ENCODE measurements at places on chromosomes 11 and 22.
A peak's percentile ranks its signal among the peaks of the same experiment; 100 is the strongest.

DNA sequence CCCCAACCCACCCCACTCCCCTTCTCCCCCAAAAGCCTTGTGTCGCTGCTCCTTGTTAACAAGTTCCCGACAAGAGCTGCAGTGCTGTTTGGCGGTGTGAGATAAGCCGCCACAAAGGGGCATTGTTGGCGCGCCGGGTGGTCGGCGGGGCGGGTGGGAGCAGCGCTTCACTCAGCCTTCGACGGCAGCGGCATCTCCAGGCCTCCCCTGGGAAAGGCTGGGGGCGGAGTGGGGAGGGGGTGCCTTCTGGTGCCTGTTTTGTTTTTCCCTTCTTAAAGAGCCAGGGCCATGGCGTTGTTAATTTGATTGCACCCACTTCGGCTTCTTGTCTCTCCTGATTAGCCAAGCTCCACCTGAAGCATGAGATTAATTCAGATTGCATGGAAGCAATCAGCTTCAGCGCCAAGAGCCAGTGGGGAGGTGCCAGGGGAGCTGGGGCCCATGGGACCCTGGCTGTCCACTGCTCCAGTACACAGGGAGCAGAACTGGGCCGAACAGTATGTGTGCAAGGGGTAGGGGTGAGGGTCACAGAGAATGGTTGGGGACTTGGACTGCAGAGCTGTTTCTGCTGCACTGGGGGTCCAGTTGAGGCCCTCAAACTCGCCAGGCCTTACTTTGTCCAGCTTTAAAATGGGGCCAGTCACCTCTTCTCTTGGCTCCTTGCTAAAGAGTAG is 165.1 kb downstream of the CEP164 start:
- DNase-seq: no peak

- no peak for DNase-seq
Observed at GRCh38 chr11:1553808-1554594, 18.1 kb downstream of the DUSP8 start.

GRCh38 chr11:123483058-123483457 is 53.0 kb downstream of the GRAMD1B start:
- peak; percentile 70 for DNase-seq

DNA sequence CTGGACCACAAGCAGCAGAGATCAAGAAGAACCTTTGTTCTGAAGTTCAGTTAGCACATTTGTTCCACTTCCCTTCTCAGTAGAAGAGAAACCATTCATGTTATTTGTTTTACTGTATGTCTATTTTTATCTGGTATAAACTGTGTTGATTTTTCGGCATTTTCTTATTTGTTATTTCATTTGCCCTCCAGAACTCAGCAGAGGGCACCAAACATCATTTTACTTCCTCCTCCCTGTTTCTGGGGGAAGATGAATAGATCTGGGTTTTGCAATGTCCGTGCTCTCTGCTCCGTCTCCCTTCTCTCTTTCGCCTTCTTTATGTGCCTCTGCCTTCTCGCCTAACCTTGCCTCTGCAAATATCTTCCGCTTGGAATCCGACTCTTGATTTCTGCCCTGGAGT is 366.9 kb downstream of the NTM start:
- no peak for DNase-seq

DNA sequence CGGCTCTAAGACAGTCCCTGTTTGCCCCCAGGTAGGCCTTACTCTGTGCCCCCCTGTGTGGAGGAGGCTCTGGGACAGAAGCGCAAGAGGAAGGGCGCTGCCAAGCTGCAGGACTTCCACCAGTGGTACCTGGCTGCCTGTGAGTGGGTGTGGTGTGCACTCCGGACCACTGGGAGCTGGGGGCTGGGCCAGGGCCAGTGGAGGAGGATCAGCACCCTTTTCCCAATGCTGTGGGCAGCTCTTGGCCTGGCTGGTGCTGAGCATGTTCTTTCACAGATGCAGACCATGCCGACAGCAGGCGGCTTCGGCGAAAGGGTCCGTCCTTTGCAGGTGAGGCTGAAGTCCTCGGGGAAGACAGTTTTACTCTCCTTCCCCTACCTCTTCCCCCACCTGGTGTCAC is 3.7 kb downstream of the SCO2 start:
- no peak for DNase-seq

- DNase-seq: peak; percentile 18
Observed at GRCh38 chr11:72584293-72584938, 89.8 kb downstream of the PDE2A start.

GRCh38 chr22:26426924-26427323 is 2.1 kb upstream of the ASPHD2 start:
- DNase-seq: no peak

DNA sequence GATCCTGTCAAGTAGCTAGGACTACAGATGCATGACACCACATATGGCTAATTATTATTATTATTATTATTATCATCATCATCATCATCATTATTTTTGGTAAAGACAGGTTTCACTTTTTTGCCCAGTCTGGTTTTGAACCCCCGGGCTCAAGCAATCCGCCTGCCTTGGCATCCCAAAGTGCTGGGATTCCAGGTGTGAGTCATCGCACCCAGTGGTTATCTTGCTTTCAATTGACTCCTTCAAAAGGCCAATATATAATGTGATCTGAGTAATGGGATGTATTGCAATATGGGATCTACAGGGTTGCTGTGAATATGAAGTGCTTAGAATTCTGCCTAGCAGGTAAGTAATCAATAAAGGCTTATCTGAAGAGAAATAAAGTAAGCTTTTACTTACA is 221.2 kb downstream of the SBF2 start:
- peak; percentile 35 for DNase-seq

- peak; percentile 24 for DNase-seq
Observed at GRCh38 chr11:35815556-35816315, 128.1 kb upstream of the LDLRAD3 start.

DNA sequence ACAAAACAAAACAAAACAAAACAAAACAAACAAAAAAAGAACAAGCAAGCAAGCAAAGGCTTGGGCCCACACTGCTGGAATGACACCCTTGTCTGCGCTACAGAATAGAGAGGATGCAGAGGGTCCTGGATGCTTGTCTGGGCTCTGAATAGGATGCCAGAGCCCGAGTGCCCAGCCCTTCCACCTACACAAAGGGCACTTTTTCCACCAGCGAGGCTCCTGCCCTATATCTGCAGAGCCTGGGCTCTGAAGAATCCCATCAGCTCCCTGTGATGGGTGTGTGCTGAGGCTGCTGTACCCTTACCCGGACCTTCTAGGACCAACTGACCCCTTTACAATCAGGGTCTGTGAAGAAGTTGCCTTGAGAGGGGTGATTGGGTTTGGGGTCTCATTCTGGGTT is 221.2 kb downstream of the DSCAML1 start:
- DNase-seq: no peak

DNA sequence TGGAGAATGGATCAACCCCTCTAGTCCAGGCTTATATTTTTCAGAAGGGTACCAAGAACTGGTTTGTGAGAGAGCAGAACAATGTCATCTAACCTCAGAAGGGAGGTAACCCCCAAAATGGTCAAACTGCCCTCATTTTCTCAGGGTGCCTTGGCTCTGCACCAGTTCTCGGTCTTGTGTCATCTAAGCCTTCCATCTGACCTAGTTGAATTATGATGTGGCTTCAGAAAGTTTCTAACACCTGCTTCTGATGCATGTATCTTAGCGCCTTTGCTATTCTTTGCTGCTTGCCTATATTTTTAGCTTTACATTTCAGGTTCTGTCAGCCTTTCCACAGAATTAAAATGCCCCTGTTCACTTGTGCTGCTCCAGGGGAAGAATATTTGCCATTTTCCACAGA is 91.7 kb upstream of the E2F8 start:
- DNase-seq: no peak

GRCh38 chr11:235609-235996 is 539 bp downstream of the SIRT3 start:
- DNase-seq: peak; percentile 32

GRCh38 chr22:41517172-41518047 is 26.9 kb downstream of the POLR3H start:
- DNase-seq: peak; percentile 46

- no peak for DNase-seq
Observed at GRCh38 chr11:92595052-92595451, 370.4 kb downstream of the FAT3 start.

- DNase-seq: no peak
Observed at GRCh38 chr11:34609850-34610249, 11.0 kb upstream of the EHF start.

- DNase-seq: peak; percentile 1
Observed at GRCh38 chr11:127789927-127790326, 789.4 kb upstream of the KIRREL3 start.

DNA sequence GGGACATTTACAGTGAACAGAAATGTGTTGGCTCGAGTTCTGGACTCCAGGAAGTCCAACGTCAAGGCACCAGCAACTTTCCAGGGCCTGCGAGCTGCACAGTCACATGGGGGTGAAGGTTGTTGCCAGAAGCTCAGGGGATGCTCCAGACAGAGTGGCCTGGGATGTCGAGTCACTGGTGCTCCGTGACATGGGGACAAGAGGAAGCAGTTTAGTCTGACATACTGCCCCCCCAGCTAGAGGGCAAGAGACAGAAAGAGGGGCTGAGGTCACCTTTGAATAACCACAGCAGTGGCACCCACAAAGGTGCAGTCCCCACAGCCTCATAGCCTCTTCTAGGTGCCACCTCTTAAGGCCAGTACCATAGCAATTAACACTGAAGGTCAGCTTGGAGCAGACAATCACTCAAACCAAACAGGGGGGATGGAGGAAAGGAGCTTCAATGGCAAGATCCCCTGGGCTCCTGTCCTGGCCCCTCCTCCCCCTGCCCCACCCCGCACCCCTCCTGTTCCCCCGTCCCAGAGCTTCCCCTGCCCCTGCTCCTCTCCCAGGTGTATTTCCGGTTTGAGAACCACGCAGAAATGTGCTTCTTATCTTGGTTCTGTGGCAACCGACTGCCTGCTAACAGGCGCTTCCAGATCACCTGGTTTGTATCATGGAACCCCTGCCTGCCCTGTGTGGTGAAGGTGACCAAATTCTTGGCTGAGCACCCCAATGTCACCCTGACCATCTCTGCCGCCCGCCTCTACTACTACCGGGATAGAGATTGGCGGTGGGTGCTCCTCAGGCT is 3.8 kb downstream of the APOBEC3D start:
- no peak for DNase-seq

DNA sequence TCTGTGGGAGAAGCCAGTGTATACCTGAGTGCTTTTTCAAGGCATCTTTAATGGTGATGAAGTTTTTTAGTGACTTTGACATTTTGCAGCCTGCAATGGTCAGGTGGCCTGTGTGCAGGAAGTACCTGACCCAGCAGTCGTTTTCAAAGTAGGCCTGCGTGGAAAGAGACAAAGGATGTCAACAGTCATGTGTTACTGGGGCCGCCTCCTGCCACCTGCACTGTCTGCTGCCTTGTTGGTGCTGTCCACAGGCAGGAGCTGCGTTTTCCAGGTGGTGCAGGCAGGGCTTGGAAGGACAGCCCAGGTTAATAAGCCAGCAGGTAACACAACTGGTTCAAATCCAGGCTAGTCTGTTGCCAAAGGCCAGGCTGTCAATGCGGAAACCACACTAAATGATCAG is 26.5 kb upstream of the NAP1L4 start:
- DNase-seq: no peak

GRCh38 chr22:25919452-25919851 is 177.5 kb downstream of the MYO18B start:
- no peak for DNase-seq

GRCh38 chr11:69263736-69264052 is 30.3 kb upstream of the MYEOV start:
- DNase-seq: no peak

DNA sequence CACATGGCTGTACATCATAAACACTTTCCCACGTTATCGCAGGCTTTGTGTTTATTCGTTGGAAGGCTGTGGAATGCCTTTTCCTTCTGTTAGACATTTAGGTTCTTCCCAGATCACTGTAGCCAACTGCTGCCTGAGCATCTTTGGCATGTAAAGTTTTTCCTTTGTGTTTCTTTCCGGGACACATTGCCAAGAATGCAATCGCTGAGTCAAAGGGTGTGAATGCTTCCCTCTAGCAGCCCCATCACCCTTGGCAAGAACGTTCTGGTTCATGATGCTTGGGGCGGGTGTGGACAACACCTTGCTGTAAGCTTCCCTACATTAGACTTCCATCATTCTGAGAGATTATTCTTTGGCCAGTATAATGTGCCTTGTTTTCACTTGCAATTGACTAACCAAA is 136.2 kb downstream of the OSBP2 start:
- DNase-seq: peak; percentile 97

DNA sequence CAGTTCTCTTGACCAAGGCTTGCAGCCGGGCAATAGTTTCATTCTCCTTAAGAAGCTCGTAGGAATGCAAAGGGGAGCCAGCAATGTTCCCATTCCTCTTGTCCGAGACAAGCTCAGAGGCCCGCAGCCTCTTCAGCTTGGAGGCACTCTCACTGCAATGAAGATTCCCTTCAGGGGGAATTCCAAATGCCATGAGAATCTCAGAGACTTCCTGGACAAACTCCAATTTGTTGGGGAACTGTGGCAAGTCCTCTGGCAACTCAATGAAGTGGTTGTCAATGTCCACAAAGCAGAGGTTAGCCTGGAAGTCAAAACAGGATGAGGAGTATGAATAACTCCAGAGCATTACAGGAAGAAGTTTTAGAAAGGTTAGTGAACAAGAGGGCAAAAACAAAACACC is 84.4 kb downstream of the DENND5A start:
- peak; percentile 72 for DNase-seq

DNA sequence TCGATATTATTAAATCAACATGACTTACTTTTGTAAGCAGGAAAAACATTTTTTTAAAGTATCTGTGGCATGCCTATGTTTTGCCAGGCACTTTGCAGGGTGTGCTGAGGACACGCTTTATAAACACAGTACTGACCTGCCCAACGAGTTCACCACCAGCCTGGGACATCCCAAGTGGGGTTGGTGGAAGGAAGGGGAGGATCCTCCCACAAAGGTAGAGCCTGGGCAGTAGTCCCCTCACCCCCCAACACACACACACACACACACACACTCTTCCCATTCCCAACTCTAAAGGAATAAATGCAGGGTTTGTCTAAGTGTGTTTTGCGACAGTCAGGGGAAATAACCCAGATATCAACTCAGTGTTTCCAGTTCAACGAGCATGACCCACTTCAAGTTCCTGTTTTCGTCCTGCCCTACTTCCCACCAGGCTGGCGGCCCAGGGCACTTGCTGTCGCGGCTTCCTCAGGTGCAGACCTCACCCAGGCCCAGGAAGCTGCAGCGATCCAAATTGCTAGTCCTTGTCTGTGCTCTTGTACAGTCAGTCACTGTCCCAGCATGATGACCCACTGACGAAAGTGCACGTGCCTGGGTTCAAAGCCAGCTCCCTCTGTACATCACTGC is 3.1 kb downstream of the CERK start:
- DNase-seq: no peak

- peak; percentile 78 for DNase-seq
Observed at GRCh38 chr11:58006940-58007339, 16.7 kb upstream of the OR9Q1 start.

- no peak for DNase-seq
Observed at GRCh38 chr11:119377961-119378667, 3.4 kb downstream of the USP2 start.

GRCh38 chr11:105975128-105975527 is 46.9 kb downstream of the MSANTD4 start:
- peak; percentile 48 for DNase-seq

GRCh38 chr11:10398525-10398924 is 56.5 kb upstream of the AMPD3 start:
- no peak for DNase-seq

GRCh38 chr11:71384561-71384960 is 63.6 kb downstream of the DHCR7 start:
- DNase-seq: no peak

- DNase-seq: peak; percentile 60
Observed at GRCh38 chr11:394034-394857, at the start of gene PKP3. Gene PKP3, plus strand, starts transcription at chr11:394209. Its CDS starts 84 bp downstream, at chr11:394293.

GRCh38 chr22:38469306-38469781 is 1.4 kb downstream of the KDELR3 start:
- no peak for DNase-seq

GRCh38 chr11:70845591-70846041 is 406.8 kb downstream of the SHANK2 start:
- no peak for DNase-seq
